Inflammatory macrophage (primary cell): ENCODE measurements at places on chromosomes 3 and 15.

- peak; percentile 63 for DNase-seq
Observed at GRCh38 chr3:133487920-133488540, 85.5 kb upstream of the CDV3 start.

DNA sequence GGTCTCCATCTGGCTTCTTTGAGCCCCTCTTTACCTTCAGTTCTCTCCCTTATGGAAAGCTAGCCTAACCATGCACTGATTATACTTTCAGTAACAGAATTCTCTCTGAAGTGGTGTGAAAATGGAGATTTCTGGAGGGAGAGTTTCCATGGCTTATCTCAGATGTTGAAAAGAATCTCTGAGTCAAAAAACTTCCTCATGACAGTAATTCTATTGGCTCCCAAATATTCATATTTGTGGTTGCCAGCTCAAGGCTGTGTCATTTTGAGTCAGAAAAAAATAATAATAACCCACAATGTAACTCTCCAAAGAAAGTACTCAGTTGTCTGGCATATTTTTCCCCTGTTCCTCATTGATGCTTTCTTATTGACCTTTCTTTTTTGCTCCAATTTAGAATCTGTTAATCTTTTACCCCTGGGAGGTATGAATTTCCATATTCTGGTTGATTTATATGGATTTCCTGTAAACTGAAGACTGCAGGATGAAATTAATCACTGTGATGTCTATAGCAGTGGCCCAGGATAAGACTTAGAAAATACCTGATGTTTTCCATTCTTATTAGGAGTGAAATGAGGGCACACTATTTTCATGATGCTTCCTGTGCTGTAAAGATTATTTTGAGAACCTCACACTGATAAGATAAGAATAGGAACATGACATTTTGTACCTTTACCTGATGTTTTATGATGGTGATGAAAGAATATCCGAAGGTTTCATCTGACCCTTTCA is 149.5 kb upstream of the EPHA3 start:
- DNase-seq: no peak

GRCh38 chr3:89851974-89852621 is 744.7 kb downstream of the EPHA3 start:
- DNase-seq: no peak

DNA sequence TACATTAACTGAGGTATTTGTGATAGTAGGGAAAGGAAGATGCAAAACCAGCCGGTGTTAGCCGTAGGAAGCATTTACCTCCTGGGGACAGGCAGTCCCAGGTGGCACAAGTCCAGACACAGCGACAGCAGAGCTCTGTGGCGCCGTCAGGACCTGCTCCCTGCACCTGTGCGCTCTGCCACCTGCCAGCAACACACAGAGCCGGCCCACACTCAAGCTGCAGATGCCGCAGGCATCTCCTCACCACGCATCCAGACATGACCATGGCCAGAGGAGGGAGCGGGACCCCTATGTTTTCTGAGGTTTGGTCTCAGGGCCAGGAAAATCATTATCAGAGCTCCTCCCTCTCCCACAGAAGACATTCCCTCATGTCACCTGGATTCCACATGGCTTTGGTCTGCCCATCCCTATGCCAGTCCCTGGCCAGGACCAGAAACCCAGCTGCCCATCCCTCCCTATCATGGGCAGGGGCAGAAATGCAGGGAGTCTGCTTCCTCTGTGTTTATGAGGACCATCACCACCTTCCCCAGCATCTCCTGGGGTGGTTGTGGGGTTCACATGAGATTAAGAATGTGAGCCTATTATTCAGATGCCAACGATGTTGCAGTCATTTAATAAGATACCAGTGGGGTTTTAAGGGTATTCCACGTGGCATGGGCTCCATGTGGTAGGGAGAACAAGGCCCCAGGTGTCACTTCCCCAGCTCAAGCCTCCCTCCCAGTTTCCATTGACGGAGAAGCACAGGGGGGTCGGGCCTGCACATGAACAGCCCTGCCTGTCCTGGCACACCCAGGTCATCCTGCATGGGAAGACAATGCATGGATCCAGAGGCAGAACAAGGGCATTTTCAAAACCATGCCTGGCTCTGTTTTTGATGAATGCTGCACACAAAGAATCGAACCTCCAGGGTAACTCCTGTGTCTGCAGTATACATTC is 251.1 kb downstream of the OCA2 start:
- no peak for DNase-seq

DNA sequence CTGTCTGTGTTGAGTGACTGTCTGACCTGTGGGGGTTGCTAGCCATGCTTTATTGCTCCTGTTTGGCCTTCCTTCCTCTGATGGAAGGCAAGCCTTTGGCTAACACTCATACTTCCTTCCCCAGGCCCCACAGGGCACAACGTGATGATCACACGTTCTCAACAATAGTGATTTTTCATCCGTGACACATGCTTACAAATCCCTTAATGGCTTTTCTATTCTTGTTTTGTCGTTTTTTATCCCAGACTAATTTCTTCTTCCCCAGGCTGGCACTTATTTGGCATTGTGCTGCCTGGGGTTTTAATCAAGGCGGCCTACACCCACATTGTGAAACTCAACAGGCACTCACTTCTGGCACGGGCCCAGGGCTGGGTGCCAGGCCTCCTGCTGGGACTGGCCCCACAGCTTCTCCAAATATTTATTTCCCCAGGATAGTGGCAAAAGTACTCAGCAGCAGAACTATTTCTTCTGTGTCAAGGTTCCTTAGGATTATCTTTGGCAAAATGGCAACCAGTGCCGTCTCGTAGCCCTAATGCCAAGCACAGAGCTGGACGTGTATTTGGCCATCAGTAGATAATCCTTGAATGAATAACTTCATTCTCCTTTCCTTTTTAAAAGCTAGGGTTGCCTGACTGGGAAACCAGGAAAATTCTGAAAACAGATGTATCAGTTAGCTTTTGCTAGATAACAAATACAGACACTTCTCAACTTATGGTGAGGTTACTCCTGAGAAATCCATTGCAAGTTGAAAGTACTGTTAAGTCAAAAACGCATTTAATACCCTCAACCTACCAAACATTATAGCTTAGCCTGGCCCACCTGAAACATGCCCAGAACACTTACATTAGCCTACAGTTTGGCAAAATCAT is 30.6 kb downstream of the CMTM7 start:
- peak; percentile 83 for DNase-seq

DNA sequence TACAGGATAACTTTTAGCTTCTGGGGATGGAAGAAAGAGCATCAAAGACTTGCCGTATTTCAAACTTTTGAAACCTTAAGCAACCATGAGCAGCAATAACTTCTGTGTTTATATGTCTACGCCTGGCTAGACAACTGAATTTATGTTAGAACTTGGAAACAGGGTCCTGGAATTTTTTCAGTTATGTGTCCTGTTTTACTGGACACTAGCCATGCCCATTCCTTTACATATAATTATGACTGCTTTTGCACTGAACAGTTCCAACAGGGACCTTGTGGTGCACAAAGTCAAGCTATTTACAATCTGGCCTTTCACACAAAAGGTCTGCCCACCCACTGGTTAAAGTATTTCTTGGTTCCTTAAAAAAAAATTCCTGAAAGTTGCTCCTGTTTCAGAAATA is 37.1 kb downstream of the TJP1 start:
- no peak for DNase-seq

DNA sequence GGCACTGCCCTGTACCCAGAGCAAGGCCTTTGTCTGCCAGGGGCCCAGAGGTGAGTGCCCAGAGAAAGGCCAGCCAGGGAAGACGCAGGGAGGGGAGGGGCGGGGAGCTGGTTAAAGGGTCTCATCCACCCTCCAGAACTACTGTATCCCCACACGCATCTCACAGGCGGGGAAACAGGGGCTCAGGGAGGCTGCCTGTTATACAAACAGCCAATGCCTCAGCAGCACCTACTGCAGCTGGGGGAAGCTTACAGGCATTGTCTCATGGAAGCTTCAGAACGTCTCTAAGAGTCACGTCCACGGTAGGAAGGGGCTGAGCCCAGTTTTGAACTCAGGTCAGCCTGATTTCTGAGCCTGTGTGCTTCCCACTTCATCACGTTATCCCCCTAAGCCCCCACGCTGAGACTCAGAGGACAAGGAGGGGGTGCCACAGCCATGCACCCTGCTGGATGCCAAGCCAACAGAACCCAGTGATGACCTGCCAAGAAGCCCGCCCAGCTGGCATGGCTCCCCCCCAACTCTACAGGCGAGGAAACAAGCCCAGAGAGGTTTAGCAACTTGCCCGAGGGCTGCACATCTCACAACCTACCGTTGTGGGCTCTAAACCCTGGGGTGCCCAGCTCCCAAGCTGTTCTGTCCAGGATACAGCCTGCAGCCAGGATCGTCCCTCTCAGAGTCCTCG is 54.5 kb downstream of the IQSEC1 start:
- no peak for DNase-seq

DNA sequence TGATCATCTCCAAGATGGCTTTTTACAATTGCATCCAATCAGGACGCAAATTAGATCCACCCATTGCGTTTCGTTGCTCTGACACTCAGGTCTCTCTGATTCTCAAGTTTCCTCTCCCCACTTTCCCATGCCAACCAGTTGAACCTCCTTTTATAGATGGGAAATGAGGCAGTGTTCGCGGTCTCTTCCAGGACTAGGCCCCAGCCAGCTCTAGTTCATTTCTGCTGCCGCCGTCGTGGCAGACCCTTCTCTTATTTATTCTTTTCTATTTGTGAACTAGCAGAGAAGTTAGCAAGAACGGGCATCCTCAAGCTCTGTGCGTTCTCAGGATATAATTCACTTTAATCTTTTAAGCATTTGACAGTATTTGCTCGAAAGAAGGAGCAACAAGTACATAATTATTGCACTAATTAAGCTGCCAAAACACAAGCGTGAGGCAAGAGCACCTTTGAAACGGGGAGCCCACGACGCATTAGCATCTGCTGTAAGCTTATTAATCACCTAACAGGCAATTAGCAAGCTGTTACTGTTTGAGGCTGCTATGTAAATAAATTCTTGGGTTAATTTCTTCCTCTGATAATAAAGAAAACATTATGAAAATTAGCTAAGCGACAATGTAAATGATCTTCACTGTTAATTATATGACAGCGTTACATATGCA is 246.4 kb upstream of the TLE3 start:
- no peak for DNase-seq

GRCh38 chr3:70726096-70726938 is 413.9 kb upstream of the MDFIC2 start:
- no peak for DNase-seq

- DNase-seq: no peak
Observed at GRCh38 chr3:72604328-72604727, 243.9 kb downstream of the SHQ1 start.

DNA sequence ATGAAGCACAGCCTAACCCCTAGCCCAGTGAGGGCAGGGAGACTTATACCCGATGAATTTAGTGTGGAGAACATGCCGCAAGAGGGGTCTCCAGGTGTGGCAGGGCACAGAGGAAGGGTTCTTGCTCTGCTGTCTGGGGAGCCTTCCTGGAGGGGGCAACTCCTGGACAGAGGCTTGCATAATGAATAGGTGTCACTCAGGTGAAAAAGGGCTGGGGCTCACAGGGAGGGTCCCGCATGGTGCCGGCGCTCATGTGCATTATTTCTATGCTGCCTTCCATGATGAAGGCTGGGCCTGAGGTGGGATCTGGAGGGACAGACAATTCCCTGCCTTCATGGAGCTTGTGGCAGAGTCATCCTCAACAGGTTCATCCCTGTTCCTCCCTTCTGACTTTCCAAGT is 51.5 kb downstream of the ITGA11 start:
- no peak for DNase-seq

- DNase-seq: no peak
Observed at GRCh38 chr3:64321747-64322146, 96.5 kb upstream of the PRICKLE2 start.

DNA sequence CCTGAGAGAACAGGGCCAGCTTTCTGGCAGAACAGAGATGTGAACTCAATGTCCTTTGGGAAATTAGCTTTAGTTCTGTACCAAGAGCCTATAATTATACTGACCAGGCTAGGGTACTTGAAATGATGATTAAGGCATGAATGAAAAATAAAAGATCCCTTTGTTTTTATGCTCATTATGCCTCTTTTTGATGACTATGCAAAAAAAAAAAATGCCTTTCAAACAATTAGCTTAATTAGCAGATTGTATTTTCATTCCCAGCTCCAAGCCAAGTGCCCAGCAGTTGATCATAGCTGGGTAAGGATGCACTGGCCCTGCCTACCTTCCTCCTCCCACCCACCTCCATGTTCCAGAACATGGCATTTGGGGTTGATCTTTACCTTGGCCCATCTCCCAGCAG is 56.8 kb downstream of the LYZL4 start:
- DNase-seq: no peak

DNA sequence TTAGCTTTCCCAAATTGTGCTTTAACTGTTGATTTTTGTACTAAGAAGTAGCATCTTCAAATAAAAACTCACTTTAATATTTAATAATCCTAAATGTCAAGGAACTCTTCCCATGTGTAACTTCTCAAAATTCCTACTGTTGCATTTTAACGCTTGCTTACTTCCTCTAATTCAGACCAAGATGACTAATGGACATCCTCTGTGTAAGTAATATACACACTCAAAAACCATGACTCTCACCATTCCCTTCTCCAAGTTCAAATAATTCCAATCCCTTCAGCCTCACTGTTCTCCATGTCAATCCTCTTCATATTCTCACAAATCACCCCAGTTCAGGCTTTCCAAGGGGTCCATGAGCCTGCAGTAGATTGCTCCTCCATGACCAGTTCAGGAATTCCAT is 13.0 kb downstream of the MRPL46 start:
- peak; percentile 56 for DNase-seq

DNA sequence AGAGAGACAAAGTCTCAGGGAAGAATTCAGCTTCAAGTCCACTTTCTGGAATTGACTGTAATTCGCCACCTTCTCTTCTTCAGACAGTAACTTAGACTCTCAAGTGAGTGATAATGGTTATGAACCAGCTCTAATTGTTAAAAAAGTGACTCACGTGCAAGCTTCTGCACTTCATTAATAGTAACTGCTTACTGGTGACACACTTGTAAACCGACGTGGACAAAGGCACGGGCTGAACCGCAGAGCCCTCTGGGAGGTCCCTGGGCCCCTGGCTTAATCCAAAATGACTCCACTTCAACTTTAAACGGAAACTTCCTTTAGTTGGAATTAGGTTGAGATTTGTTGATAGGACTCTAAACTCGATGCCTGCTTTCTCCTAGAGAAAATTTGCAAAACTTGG is 17.0 kb downstream of the MUC4 start:
- DNase-seq: no peak

DNA sequence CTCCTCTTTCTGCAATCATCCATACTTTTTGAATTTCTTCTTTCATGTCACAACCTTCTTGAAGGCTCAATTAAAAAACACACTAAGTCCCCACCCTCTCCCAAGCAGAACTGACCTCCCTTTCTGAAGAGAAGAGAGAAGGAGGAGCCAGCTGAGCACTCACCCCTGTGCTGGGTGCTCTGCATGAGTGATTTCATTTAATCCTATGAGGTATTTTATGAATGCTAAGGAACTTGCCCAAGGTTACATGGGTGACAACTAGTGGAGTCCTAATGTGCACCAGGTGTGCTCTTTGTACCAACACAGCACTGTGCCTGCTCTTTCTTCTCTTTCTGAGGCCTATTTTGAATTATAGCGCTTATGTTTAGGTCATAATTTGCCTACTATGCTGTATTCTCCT is 135.6 kb downstream of the DUT start:
- no peak for DNase-seq

- DNase-seq: no peak
Observed at GRCh38 chr15:25847051-25847450, 16.1 kb downstream of the ATP10A start.
